ENCODE measurements at places on chromosomes 1 and 21.

DNA sequence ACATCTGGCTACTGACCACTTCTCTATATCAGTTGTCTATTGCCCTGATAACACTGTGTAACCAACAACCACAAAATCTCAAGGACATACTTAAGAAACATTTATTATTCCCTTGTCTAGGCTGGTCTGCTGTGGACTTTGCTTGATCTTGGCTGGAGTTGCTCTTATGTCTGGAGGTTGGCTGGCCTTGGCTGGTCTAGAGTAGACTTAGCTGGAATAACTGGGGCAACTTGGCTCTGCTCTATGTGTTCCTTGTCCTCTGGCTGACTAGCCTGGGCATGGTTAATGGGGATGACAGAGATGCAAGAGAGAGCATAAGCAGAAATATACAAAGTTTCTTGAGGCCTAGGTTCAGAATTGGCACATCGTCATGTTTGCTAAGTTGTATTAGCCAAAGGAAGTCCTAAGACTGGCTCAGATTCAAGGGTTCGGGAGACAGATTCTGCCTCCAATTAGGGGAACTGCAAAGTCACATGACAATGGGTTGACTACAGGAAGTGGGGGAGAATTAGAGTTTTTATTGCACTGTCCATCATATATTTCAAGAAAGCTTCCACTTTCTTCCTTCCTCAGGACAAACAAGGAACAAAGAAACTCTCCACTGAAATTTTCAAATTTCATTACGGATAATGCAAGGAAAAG is 61.4 kb upstream of the HMCN1 start:
- DNase-seq = no peak

DNA sequence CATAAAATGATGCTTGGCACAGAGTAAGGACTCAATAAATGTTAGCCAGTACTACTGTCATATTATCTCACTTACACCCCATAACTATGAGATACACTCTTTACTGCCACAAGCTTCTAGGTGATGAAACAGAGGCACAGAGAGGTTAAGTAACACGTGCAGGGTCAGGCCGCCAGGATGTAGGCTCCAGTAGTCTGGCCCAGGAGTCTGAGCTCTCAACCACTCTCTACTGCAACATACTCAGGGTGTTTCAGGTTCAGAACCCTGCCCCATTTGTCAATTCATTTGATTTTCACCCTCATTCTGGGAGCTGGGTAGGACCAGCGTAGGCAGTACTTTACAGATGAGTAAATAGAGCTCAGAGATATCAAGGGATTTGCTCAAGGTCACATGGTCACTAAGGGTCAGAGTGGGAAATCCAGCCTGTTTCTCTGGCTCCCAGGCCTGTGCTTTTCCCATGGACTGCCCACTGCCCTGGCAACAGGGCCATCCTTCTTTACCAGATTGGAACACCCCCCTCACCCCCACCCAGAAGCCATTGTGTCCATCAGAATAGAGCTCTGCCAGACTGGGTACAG is 21.2 kb downstream of the IQGAP3 start:
- no peak for DNase-seq

GRCh38 chr1:181658581-181658980 is 175.3 kb downstream of the CACNA1E start:
- DNase-seq = no peak

- DNase-seq = no peak
Measured at GRCh38 chr21:33870768-33871167, 44.8 kb downstream of the ATP5PO start.

DNA sequence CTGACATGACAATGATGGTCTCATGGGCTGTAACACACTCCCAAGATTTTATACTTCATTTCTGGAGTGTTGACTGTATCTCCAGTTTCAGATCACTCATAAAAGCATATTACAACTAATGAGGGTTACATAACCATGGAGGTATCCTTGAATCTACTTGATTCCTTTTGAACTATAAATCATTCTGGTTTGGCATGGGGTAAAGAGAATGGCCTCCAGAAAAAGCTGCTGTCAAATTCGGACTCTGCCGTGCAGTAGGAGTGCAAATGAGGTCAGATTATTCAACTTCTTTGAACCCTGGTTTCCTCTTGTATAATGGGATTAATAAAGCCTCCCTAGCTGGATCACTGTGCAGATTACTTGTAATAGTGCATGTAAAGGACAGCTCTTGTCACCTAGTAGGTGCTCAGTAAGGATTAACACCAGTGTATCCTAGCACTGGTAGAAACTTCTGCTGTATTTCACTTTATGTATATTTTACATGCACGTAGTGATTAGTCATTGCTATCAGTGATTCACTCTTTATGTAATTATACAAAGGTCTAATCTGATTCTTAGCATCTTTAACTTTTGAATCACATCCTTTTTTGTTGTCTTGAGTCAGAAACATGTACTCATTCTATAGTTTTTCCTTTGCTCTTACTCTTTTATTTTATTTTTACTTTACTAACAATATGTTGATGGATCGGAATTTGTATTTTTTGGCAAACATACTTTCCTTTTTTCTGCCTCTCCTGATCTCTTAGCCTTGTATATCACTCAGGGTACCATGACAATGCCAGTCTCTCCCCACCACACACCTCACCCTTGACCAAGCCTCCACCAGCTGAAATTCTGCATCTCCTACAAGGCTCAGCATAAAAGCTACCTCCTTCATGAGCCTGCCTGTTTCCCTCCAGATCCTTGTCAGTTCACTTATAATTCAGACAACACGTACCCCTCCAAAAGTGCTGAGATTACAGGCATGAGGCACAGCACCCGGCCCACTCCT is 3.2 kb downstream of the LRRC8C start:
- no peak for DNase-seq

DNA sequence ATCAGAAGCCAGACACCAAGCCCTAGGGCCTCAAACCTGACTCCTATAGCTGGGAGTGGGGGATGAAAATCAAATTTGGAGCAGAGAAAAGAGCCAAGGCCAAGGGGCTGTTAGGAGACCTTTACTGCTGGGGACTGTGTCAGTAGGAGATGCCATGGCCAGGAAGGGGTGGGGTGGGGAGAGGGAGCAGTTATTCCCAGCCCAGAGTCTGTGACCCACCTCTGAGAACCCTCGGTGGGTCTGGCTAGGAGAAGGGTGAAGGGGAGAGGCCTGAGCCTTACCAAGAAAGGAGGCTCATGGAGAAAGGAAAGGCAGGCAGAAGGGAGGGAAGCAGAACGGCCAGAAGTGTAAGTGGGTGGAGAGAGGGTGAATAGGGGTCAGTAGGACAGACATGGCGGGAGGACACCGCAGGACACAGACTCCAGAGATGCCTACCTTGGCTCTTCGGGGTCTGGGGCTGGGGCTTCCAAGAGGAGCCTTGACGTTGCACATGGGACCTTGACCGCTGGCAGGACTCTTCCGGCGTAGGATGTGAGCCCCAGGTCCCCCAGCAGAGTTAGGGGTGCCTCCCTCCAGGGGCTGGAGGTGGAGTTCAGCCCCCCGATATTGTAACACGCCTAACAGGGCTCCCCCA is 1.2 kb downstream of the ADAMTS4 start:
- no peak for DNase-seq
